ENCODE measurements at places on chromosomes 3 and 15. TPM values are rescaled to one million over a fixed set of nuclear protein-coding genes. Genes with fewer than 3 reads are reported as not detected.
A peak's percentile ranks its signal among the peaks of the same experiment; 100 is the strongest.

NRROS gene
- 0.39 TPM for total RNA-seq

SNX4 gene
- 33.1 TPM for total RNA-seq

DISP2 gene
- total RNA-seq = 1.1 TPM

GRCh38 chr15:88465633-88466224, 1.5 kb downstream of the MRPL46 start:
- DNase-seq = peak; percentile 45
- peaks cover 12% of the 10 kb centered on the region for H3K4me1 ChIP-seq
- peak overlapping the region; percentile 86 for H3K4me3 ChIP-seq
- peak overlapping the region; percentile 93 for H3K27ac ChIP-seq

DNA sequence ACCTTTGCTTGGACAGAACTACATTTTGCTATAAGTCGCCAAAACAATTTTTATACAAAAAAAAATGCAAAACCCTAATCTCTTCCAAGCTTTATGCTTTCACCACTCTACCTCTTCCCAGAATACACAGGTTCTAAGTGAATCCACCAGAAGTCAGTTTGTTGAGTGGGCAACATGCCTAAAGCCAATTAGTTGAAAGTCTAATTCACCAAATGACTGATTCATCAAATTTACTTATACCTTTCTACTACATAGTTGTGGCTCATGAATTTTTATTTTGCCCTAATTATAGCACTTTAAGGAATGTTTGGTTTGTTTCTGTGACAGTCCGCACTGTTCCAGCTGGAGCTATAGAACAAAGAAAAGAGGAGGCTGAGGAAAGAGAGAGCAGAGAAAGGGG, 265.9 kb upstream of the TGFBR2 start:
- H3K27me3 ChIP-seq = no peaks in the 10 kb centered on the region
- peaks cover 42% of the 10 kb centered on the region for H3K4me1 ChIP-seq
- H3K4me3 ChIP-seq = no peak overlapping the region
- no peaks in the 10 kb centered on the region for H3K36me3 ChIP-seq
- DNase-seq = no peak

- H3K4me1 ChIP-seq = no peaks in the 10 kb centered on the region
- H3K4me3 ChIP-seq = no peak overlapping the region
- H3K36me3 ChIP-seq = peaks cover 4% of the 10 kb centered on the region
- no peaks in the 10 kb centered on the region for H3K27me3 ChIP-seq
- DNase-seq = no peak
Measured at GRCh38 chr15:32698773-32699390, 18.9 kb upstream of the GREM1 start.

GRCh38 chr3:112579697-112580096, 17.9 kb downstream of the SLC35A5 start:
- no peaks in the 10 kb centered on the region for H3K4me1 ChIP-seq
- H3K27ac ChIP-seq = no peak overlapping the region
- H3K27me3 ChIP-seq = no peaks in the 10 kb centered on the region
- H3K36me3 ChIP-seq = no peaks in the 10 kb centered on the region

DNA sequence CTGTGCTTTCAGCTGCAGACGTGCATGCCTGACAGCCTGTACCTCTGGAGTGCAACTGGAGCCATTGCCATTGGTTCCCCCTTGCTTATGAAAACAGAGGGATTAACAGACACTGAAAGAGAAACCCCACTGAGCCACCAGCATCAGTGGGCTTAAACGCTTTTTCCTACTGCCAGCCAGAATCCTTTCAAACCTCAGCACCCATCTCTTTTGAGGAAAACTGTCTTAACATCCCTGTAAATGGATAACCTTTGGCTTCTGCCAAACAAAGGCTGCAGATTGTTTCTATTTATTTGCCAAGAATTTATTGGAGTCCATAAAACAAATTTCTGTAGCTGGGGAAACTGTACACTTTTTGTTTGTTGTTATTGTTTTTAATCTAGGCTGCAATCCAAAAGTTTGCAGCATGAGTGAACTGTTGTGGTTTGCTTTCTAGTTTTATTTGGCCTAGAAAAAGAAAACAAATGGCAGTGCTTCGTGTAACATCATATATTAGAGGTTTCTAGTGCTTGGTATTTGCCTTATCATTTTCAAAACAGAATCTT, 369.2 kb upstream of the IL12A start:
- H3K4me3 ChIP-seq = no peak overlapping the region
- H3K27ac ChIP-seq = no peak overlapping the region
- H3K4me1 ChIP-seq = peaks cover 24% of the 10 kb centered on the region
- no peaks in the 10 kb centered on the region for H3K27me3 ChIP-seq

DNA sequence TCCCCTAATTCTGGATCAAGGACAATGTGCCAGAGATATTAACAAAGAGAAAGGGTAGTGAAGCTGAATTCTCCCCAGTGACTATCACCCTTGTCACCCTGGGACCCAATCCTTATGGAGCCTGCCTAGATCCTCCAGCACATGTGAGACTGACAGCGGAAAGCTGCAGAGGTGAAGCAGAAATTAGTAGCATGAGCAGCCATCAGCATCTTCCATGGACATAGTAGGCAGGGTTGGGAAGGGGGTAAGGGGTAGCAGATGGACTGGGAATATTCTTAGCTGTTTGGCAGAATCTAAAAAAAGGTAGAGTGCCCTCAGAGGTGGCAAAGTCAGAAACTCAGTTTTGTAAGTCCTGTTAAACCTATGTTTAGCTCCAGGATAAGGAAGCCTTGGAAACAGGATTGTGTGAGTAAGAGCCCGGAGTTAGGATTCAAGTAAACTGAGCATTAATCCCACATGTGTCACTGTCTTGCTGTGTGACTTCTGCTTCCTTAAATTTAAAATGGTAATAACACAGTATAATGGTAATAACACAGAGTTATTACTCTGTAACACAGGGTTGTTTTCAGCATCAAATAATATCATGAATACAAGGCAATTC, 14.5 kb downstream of the GOLIM4 start:
- no peak overlapping the region for H3K4me3 ChIP-seq
- H3K27ac ChIP-seq = no peak overlapping the region
- H3K4me1 ChIP-seq = no peaks in the 10 kb centered on the region
- no peak for DNase-seq
- H3K27me3 ChIP-seq = no peaks in the 10 kb centered on the region
- no peaks in the 10 kb centered on the region for H3K36me3 ChIP-seq

DNA sequence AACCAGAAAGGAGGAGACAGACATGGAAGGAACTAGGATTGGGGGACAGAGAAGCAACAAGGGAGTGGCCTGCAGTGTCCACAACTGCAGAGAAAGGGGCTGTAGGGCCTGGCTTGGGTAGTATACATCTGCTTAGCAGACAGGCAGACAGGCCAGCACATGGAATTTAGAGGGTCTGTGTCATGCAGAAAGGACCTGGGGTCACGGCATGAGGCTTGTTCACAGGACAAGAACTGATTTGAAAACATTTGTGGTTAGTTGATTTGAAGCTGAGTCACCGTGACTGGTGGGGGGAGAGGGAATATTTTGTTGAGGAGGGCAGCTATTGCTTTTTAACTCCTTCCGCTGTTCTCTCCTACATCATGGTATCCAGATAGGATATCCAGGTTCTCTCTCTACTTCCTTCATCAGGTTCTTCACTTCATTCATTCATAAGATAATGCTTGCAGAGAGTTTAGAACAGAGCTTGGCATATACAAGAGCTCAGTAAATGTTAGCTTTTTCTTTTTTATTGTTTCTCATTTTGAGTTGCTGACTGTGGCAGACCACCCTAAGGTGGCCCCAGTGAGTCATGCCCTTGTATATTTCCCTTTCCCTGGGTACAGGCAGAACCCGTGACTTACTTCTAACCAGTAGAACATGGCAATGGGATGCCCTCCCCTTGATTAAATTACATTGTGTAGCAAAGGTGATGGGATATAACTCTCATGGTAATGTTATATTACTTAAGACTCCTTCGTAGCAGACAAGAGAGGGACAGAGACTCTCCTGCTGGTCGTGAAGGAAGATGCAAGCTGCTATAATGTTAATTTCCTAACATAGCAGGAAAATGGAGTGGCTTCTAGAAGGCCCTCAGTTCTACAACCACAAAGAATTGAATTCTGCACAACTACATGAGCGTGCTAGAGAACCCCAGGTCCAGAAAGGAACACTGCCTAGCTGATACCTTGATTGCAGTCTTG, 95.0 kb upstream of the NMNAT3 start:
- H3K4me1 ChIP-seq = peaks cover 13% of the 10 kb centered on the region
- no peak overlapping the region for H3K4me3 ChIP-seq
- peak; percentile 21 for DNase-seq
- H3K27me3 ChIP-seq = peaks cover 17% of the 10 kb centered on the region

- peak; percentile 76 for DNase-seq
Measured at GRCh38 chr3:184227481-184227935, 1.9 kb upstream of the VWA5B2 start.

DNA sequence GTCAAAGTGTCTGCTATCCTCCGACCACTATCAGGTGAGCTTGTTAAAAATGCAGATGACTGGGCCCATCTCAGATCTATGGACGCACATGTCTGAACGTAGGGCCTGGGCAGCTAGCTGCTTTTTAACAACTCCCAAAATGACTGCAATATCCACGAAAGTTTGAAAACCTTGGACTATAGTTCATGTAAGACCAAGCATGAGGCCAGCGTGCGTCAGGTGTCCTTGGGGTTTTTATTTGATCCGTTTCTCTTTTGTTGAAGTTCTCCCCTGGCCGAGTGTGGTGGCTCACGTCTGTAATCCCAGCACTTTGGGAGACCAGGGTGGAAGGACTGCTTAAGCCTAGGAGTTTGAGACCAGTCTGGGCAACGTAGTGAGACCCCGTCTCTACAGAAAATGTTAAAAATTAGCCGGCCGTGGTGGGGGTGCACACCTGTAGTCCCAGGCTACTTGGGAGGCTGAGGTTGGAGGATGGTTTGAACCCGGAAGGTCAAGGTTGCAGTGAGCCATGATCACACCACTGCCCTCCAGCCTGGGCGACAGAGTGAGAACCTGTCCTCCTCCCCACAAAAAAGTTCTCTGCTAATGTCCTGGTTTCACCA, 9.5 kb downstream of the SLC51A start:
- H3K4me3 ChIP-seq = no peak overlapping the region
- no peak for DNase-seq
- H3K27ac ChIP-seq = no peak overlapping the region
- no peaks in the 10 kb centered on the region for H3K4me1 ChIP-seq

GRCh38 chr15:66256692-66257091, 3.1 kb upstream of the MEGF11 start:
- DNase-seq = no peak
- H3K4me1 ChIP-seq = peaks cover 9% of the 10 kb centered on the region
- peaks cover 11% of the 10 kb centered on the region for H3K36me3 ChIP-seq
- peaks cover 74% of the 10 kb centered on the region for H3K27me3 ChIP-seq
- H3K4me3 ChIP-seq = no peak overlapping the region

DNA sequence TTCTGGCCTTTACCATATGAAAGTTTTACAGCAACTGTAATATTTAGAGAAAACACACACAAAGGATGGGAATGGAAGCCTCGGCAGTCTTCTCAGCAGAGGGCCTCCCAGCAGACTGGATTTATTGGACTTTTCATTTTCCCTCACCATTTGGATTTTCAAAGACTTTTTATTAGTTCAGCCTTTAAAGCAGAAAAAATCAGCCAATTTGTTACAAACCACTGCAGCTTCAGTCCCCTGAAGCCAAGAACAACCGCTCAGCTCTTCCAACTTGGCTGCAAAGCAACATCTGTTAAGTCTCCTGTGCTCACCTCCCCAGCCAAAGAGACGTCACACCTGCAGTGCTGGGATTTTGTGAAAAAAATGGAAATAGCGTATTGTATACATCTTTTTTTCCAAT, 120.8 kb downstream of the GMPS start:
- DNase-seq = no peak
- H3K36me3 ChIP-seq = no peaks in the 10 kb centered on the region
- H3K4me3 ChIP-seq = no peak overlapping the region
- peaks cover 7% of the 10 kb centered on the region for H3K4me1 ChIP-seq

DNA sequence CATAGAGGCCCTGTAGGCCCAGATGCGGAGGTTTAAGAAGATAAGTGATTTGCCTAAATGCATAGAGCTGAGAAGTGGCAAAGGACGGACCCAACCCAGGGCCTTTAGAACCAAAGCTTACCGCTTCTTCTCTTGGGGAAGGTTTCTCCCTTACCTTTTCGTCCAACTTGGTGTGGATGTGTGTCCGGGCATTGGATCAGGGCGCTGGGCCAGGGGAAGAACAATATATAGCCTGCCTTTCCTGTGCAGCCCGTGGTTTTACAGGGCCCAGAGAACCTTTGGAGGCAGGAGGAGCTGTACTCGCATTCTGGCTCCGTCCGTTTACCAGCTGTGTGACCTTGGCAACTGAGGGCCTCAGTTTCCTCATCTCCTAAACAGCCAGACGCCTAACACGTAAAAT, 686 bp upstream of the P3H2 start:
- no peak overlapping the region for H3K27ac ChIP-seq
- H3K36me3 ChIP-seq = peaks cover 19% of the 10 kb centered on the region
- H3K27me3 ChIP-seq = peaks cover 21% of the 10 kb centered on the region
- no peak for DNase-seq
- peak overlapping the region; percentile 63 for H3K4me3 ChIP-seq
- H3K4me1 ChIP-seq = peaks cover 83% of the 10 kb centered on the region

GRCh38 chr3:35544976-35545375, 94.3 kb upstream of the ARPP21 start:
- DNase-seq = no peak
- H3K4me3 ChIP-seq = no peak overlapping the region
- no peaks in the 10 kb centered on the region for H3K36me3 ChIP-seq
- H3K4me1 ChIP-seq = no peaks in the 10 kb centered on the region
- no peak overlapping the region for H3K27ac ChIP-seq

GRCh38 chr3:197507081-197507480, 48.7 kb downstream of the BDH1 start:
- no peak overlapping the region for H3K27ac ChIP-seq
- no peak for DNase-seq
- H3K4me1 ChIP-seq = peaks cover 21% of the 10 kb centered on the region
- H3K27me3 ChIP-seq = no peaks in the 10 kb centered on the region
- H3K36me3 ChIP-seq = peaks cover 8% of the 10 kb centered on the region

GRCh38 chr3:142509079-142509478, 61.2 kb upstream of the XRN1 start:
- no peaks in the 10 kb centered on the region for H3K27me3 ChIP-seq
- peaks cover 10% of the 10 kb centered on the region for H3K36me3 ChIP-seq
- no peaks in the 10 kb centered on the region for H3K4me1 ChIP-seq

GRCh38 chr3:181497358-181497757, 214.4 kb upstream of the SOX2 start:
- H3K27me3 ChIP-seq = no peaks in the 10 kb centered on the region
- no peaks in the 10 kb centered on the region for H3K4me1 ChIP-seq
- H3K4me3 ChIP-seq = no peak overlapping the region
- no peaks in the 10 kb centered on the region for H3K36me3 ChIP-seq
- DNase-seq = no peak

All from Calu3 (cell line).